ENCODE measurements at places on chromosomes 4 and X.

DNA sequence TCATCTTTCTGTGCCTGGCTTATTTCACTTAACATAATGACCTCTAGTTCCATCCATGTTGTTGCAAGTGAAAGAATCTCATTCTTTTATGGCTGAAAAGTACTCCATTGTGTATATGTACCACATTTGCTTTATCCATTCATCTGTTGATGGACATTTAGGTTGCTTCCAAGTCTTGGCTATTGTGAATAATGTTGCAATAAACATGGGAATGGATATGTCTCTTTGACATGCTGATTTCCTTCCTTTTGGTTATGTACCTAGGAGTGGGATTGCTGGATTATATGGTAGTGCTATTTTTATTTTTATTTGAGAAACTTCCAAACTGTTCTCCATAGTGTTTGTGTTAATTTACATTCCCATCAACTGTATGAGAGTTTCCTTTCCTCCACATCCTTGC lies 71.2 kb downstream of the TACR3 start:
- no peak for DNase-seq

DNA sequence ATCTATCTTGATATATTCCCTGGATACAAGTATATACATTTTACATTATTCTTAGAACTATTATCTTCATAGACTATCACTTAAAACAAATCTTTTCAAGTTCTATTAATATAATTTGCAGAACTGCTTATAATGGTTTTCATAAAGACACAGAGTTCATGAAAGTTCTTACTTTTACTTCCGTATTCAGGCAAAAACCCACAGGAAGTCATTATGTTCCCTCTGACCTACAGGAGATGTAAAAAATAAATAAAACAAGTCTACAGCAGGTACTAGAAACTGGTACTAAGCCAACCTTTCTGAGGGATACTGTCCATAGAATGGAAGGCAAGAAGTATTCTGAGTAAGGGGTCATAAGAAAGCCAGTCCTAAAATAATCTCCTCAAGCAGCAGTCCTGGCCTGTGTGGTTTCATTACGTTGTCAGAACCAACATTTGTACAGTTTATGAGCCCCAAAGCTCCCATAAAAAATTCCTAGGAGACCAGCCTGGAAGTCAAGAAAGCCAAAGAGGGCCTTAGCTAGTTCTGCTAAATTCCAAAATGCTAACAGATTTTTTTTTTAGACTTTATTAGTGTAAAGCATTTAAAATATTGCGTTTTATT lies 68.6 kb downstream of the CAMK2D start:
- DNase-seq, result no peak

GRCh38 chrX:119690921-119691716 lies 1.8 kb downstream of the SEPTIN6 start:
- DNase-seq, result no peak

GRCh38 chr4:151238477-151238876 lies 38.5 kb upstream of the PRSS48 start:
- DNase-seq, result peak; percentile 38

- no peak for DNase-seq
These were observed 14.1 kb upstream of the RHOXF2 start for GRCh38 chrX:120144178-120144844.

- no peak for DNase-seq
These were observed 42.5 kb downstream of the ZBTB49 start for GRCh38 chr4:4332529-4332928.

DNA sequence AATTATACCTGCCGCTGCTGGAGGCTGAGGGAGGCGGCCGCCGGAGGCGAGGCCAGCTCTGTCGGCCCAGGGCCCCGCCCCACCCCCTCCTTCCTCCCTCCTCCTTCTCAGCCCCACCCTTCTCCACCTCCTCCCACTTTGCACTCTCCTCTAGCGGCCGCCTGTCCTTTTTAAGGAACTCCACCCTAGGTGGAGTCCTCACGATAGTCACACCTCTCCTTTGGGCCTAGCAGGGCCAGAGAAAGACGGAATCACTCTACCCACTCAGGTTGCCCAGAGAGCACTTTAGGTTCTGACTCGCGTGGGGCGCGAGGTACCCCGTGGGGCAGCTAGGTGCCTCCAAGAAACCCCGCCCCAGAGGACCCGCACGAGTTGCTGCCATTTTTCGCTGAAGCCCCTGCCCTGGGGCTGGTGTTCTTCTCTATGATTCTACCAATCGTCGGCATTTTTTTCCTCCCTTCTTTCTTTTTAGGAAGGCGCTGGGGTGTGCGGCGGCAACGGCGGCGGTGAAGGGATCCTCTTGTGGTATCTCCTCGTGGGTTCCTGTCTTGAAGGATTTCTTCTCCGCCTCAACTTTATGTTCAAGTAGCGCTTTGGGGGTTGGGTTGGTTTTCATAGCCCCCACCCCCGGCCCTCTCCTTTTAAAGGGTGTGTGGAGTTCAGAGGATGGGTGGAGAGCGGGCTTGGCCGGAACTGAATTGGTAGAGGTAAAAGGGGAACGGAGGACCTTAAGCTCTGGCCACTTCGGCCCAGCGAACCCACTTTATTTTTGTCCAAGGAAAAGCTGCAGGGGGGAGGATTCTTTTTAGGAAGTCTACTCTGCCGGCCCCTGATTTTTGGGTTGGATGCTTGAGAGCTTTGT lies at the start of gene KLF8:
Gene KLF8, plus strand, starts transcription at position 136 of the 862 bp plus-strand sequence. CDS start 979 bp downstream, outside the sequence.
- DNase-seq, result no peak

DNA sequence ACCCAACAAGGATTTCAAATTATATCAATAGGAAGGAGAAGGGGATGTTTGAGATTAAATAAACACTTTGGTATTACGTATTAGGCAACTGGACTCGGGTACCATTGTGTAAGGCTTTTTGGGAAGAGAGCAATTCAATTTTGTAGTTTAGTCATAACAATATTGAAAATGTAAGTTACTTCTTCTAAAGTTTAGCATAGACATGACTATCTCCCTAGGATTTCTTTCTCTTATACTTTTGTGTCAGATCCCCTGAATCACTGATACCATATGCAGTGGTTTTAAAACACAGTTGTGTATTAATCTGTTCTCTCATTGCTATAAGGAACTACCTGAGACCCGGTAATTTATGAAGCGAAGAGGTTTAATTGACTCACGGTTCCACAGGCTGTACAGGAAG lies 123.8 kb upstream of the FAM9C start:
- no peak for DNase-seq

DNA sequence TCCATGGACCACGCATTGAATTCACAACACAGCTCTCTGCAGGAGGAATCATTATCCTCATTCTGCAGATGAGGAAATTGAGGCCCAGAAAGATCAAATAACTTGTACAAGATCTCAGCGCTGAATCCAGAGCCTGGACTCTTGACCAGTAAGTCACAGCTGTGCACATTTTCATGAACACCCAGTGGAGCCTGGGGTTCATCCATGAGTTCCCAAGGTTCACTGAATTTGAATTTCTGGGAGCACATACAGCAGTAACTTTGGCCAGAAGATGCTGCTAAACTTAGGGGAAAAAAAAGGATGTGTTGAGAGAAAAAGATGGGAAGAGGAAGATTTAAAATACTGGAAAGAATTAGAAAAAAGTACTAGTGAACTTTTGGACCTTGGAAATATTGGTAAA lies 218.7 kb upstream of the PPARGC1A start:
- no peak for DNase-seq

DNA sequence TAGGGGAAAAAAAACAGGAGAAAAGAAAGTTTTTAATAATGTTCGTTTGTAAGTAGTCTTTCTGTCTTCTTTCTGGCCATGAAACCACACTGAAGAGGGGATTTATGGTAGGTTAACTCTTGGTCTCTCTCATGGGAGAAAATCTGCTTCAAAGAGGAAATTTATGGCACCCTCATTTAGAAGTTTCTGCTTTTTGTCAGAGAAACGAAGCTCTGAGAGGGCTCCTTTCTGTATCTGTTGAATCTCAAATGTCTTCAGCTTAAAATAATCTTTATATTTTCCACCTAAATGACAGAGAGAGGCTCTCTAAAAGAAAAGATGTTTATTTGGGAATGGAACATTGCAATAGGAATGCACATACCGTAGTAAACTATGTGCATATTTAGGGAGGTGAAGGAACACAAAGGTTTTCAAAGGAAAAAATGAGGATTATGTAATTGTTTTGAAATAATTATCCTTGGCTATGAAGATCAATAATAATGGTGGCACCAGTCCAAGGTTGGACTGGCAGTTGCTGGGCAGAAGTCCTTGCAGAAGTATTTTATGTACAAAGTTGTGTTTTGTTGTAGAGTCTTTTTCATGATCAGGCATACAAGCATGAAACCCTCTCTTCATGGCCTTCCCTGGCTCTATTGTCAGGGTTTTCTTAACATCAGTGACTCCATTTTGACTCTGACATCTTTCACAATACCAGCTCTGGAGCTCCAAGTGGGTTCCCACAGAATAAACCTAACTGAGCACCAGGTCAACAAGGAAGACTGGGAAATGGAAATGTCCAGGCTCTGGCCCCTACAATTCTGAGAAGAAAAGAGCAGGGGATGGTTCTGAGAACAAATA lies 53.0 kb upstream of the HPSE start:
- no peak for DNase-seq

DNA sequence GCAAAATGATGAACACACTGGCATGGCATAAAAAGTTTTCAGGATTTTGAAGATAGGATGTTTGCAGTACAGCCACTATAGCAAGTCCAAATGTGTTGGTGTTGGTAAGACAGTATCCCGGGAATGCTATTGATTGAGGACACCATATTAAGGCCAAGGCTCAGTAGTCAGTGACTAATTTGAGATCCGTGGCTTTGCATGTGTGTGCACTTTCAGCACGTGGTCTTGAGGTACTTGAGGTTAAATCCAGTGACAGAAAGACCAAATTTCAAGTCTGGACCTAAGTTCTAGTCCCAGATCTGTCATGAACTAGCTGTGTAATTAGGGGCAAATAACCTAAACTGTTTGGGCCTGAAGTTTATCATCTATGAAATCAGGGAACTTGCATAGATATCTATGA lies 76.5 kb upstream of the ETNPPL start:
- DNase-seq, result no peak

- DNase-seq, result no peak
These were observed 102.6 kb downstream of the MMRN1 start for GRCh38 chr4:89997171-89997704.

- no peak for DNase-seq
These were observed 11.6 kb downstream of the UNC5C start for GRCh38 chr4:95537191-95537590.

- no peak for DNase-seq
These were observed 918 bp downstream of the HAUS3 start for GRCh38 chr4:2241003-2241402.

DNA sequence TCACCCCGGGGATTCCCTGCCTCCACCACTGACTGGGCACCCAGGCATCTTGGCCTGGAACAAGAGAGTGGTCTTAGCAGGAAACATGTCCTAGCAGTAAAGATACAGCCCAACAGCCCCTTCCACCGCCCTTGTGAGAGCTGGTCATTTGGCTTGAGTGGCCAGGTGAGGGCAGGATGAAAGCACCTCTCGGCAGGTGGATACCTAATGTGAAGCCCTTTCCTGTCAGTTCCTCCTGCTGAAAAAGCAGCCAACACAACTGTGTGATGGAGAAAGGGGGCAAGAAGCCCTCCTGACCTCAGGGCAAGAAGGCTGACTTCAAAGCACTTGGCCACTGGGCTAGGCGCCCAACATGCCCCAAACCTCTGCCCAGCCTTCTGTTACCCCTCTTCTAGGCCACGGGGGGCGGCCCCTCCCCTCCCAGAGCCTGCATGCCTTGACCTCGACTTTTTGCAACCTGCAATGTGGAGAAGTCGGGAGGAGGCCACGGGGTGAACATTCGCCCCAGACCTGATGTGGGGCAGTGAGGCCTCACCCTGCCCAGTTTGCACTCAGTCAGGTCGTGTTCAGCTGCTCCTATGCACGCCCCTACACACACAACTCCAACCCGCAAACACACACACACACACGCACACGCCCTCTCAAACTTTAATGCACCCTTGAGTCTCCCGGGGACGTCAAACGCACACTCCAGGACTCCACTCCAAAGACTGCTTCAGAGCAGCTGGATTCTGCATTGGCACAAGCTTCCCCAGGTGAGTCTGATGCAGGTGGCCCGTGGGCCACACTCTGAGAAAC lies 1.1 kb downstream of the LGI2 start:
- no peak for DNase-seq

DNA sequence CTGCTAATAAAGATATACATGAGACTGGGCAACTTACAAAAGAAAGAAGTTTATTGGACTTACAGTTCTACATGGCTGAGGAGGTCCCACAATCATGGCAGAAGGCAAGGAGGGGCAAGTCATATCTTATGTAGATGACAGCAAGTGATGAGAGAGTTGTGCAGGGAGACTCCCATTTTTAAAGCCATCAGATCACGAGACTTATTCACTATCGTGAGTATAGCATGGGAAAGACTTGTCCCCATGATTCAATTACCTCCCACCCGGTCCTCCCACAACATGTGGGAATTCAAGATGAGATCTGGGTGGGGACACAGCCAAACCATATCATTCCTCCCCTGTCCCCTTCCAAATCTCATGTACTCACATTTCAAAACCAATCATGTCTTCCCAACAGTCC lies 50.9 kb upstream of the GRID2 start:
- no peak for DNase-seq

DNA sequence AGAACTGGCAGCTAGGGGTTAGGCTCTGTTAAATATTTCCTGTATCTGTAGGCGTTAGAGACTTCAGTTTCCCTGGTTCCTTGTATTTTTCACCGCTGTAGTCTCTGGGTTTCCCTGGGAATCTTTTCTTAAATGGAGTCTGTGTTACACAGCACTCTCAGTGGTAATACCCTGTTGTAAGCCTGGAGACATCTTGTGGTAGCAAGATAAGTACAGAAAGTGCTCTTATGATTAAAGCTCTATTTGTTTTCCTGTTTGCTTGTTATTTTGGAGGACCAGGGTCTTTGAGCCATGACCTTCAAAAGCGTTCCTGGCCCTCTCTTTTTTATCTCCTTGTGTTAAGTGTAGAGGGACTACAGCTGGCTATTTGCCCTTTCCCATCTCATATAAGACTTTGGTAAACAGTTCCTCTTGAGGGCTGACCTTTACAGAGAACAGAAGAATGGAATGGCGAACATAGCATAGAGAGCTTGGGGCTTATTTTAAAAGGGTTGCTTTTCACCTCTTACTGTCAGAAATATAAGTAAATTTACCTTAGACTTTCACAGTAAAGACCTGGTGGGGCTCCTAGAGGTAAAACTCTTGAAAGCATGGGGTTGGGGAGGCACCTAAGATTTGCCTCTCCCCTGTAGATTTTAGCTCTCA lies 782.5 kb downstream of the FAT4 start:
- no peak for DNase-seq

GRCh38 chrX:1416327-1416784 lies 24.4 kb upstream of the SLC25A6 start:
- DNase-seq, result no peak

GRCh38 chr4:66565801-66566200 lies 895.5 kb upstream of the EPHA5 start:
- DNase-seq, result no peak

GRCh38 chr4:43959976-43960375 lies 488.6 kb downstream of the KCTD8 start:
- DNase-seq, result no peak

GRCh38 chrX:116318672-116319071 lies 117.7 kb upstream of the SLC6A14 start:
- DNase-seq, result peak; percentile 17

DNA sequence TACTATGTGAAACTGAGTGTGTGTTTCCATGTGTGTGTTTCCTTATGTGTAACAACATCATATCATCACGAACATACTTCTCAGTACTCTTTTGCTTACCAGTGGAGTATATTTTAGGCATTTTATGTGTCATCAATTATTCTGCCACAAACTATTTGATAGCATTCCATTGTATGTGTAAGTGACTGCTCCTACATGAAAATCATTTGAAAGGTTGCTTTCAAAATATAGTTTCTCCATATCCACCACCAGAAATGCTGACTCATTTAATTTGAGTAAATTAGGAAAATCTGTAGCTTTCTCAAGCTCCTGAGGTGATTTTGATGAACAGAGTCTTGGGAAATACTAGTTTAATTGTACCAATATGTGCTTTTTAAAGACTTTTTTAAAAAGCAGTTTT lies 376.2 kb downstream of the PCDH18 start:
- DNase-seq, result peak; percentile 43
